Cortex of kidney (tissue), 1 donor: ENCODE measurements at places on chromosomes 3 and 15.

- no peak for DNase-seq
Measured at GRCh38 chr15:98596885-98597392, 51.4 kb upstream of the IGF1R start.

DNA sequence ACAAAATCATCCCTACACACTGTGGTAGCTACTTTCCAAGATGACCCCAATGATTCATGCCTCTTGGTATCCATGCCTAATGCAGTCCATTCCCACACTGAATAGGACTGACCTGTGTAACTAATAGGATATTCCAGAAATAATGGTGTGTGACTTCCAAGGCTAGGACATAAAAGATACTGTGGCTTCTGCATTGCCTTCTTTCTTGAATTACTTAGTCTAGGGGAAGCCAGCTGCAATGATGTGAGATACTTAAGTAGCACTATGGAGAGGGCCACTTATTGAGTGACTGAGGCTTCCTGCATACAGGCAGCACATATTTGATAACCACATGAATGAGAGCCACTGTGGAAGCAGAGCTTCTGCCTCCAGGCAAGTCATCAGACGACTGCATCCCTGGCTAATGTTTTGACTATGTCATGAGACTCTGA, 50.1 kb downstream of the NR1I2 start:
- DNase-seq: no peak

- DNase-seq: no peak
Measured at GRCh38 chr3:110193074-110193473, 855.7 kb upstream of the DPPA4 start.

DNA sequence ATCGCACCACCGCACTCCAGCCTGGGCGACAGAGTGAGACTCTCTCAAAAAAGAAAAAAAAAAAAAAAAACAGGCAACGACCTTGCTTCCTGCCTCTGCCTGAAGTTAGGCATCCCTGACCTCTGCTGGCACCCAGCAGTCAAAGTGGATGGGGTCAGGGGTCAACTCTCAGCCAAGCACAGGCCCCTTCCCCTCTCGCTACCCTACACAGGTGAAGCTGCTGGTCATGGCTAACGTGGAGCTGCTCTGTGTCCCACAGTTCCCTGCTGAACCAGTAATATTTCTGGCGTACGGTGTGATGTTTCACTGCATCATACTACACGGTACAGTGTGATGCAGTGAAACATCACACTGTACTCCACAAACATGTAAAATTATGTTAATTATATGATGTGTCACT, 13.9 kb upstream of the FRG2C start:
- DNase-seq: no peak

GRCh38 chr3:150620002-150620689, 17.0 kb downstream of the SELENOT start:
- DNase-seq: no peak

GRCh38 chr3:105553851-105554250, 187.1 kb downstream of the ALCAM start:
- no peak for DNase-seq

DNA sequence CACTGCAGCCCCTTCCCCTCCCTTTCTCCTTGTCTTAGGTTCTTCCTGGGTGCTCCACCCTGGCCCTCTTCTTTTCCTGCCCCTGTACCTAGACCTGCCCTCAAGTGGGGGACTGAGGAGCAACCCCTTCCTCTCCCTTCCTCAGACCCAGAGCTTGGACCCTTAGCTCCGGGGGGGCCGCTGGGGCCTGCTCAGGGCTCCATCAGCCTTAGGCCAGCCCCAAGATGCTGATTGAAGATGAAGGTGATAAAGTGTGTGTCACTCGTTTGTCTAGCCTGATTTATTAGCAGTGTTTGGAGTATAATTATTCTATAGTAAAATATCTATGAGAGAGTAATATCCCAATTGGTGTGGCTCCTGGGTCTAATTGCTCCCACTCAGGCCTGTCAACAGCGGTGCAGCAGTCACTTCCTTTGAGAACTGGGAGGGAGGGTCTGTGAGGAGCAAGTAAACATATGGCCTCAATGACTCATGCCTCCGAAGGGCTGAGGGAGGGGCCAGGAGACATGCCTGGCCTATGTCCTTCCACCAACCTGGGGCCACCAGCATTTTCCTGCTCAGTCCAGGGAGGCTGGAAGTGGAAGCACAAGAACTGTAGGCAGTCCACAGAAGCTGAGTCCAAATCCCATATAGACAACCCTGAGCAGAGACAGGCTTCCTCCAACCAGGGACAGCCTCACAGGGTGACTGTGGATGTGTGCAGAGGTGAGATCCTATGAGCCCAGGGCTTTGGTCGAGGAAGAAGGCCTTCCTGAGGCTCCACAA, 123.2 kb downstream of the DNAJB8 start:
- no peak for DNase-seq

DNA sequence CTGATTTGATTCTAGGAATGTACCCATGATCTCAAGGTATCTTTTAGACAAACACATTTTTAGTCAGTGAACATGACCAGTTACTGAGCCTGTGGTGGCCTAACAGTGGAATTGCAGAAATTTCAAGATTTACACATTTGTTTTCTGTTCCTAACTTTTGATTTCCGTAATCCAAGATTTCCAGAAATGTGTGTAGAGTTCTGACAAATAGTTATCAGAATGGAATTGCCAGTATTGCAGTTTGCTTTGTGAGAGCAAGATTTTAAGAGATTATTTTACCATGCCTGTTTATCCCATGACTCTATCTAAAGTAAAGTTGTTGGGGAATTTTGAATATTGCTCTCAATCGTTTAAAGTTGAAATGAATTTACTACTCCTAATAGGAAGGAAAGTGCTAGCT, 11.7 kb upstream of the UTS2B start:
- no peak for DNase-seq

DNA sequence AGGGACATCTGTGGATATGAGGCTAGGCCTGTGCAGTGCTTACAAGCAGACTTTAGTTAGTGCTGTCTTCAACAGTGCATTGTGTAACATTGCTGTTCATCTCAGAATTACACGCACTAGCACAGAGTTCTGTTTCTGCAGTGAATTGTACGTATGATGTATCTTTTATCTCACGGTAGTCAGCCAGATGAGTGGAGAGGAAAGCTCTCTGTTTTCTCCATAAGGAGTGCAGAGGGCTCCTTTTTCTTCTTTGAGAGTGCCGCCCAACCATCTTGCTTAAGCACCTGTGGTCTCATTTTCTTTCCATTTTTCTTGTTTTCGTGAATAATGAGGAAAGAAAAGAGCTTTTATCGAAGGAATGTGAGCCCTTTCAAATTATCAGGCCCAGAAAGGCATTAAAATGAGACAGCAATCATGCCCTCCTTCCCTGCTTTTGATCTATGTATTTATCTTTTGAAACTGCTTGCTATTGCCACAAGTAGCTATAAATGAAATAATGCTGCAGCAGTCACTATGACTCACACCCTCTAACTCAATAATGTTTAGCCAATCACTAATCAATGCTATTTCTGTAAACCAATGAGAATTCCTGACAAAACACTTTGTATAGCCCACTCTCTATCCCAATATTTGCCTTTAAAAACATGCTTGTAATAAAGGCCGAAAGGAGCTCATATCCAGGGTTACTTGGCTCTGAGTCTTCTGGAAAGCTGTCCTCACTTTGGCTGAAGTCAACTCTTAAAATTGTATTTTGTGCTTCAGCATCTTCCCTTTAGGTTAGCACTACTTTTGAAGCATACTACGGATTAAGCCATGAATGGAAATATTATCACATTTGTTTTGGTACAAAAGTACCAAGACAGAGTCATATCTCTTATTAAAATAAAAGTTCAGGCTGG, 226.0 kb upstream of the P2RY1 start:
- no peak for DNase-seq

DNA sequence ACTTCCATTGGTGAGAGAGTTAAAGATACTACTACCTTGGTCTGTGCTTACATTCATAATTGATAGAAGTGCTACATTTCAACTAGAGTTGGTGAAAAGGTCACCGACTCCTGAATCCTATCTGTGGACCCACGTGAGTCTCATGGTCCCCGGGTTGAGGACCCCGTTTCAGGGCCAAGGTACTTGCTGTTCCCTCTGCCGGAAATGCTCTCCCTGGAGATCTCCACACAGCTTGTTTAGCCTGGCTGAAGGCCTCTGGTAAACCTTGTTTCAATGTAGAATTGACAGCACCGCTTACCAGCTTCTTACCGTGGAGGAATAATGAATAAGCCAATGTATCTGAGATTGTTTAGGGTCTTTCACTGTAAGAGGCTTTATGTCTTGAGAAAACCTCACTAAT, 226.0 kb upstream of the GOLGA6L4 start:
- DNase-seq: no peak

DNA sequence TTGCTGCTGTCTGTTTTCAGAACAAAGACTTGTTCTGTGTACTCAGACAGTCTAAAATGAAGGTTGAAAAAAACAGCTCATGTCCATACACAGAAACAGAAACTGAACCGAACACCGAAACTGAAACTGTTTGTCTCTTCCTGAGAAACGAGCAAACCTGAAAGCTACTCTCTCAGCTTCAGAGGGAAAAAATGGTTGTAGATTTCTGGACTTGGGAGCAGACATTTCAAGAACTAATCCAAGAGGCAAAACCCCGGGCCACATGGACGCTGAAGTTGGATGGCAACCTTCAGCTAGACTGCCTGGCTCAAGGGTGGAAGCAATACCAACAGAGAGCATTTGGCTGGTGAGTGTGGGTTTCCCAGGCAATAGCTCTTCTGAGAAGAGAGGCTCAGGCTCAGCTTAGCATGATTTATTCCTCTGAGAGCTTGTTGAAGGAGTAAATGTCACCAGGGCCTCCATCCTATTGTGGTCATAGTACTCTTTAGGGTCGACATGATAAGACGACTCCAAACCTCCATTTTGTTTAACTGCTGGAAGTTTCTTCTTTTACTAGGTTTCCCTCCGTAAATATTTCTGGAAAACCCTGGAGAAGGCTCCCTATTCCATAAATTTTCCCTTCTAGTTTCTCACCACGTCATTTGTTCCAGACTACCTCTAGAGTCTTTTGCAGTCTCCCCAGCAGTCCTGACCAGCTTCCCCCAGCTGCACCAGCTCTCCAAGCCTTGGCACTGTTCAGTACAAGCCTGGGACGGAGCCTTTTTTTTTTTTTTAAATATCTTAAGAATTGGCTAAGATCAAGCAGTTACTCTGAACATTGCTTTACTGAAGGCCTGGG, at the start of gene RTP4:
TSS of gene RTP4 (plus strand) at position 135 of the 838 bp plus-strand sequence. CDS start at position 192, 57 bp downstream.
- no peak for DNase-seq

- no peak for DNase-seq
Measured at GRCh38 chr3:43259626-43260025, 26.7 kb upstream of the SNRK start.

GRCh38 chr3:110246796-110247376, 824.7 kb upstream of the NECTIN3 start:
- no peak for DNase-seq

- no peak for DNase-seq
Measured at GRCh38 chr15:78034495-78035191, 42.9 kb downstream of the TBC1D2B start.

- no peak for DNase-seq
Measured at GRCh38 chr3:133833880-133834620, 28.4 kb downstream of the SRPRB start.

GRCh38 chr3:103699228-103699627, 1264.4 kb downstream of the ZPLD1 start:
- no peak for DNase-seq

DNA sequence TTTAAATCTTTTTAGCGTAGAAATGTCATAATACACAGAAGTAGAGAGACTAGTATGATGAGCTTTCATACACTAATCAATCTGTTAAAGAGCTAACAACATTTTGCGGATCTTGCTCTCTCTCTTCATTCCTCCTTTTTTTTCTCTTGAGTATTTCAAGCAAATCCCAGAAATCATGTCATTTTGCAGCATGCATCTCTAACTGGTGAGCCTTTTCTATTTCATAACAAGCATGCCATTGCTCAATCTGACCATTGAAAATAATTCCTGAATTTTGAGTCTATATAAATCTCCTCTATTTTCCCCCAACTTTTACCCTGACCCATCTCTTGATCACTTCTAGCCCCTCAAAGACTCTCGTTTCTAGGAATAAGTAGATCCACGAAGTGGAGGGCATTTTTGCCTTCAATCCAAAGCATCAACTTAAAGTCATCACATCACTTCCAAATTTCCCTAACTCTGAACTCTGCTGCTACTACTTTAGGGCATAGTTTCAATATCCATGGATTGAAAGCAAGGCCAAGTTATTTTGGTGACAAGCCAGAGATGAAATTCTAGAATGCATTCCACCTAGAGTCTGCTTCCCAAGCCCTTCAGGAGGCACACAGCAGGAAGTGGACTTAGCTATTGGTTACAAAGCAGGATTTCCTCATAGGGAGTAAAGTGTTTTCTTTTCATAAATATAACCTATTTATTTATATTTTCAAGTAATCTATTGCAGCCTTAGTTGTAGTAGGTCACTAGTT, 253.5 kb upstream of the ZPLD1 start:
- DNase-seq: no peak

DNA sequence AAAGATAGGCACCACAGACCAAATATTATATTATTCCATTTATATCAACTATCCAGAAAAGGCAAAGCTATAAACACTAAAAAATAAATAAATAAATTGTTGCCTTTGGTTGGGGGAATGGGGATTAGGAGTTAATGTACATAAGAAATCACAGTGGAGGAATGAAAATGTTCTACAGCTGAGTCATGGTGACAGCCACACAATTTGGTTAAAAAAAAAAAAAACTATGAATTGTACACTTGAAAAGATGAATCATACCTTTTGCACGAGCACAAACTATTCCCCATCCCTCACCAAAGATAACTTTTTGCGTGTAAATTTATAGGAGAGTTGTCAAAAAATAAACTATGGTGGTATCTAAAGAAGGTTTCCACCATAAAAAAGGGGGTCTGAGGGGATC, 103.2 kb downstream of the TBC1D5 start:
- no peak for DNase-seq

DNA sequence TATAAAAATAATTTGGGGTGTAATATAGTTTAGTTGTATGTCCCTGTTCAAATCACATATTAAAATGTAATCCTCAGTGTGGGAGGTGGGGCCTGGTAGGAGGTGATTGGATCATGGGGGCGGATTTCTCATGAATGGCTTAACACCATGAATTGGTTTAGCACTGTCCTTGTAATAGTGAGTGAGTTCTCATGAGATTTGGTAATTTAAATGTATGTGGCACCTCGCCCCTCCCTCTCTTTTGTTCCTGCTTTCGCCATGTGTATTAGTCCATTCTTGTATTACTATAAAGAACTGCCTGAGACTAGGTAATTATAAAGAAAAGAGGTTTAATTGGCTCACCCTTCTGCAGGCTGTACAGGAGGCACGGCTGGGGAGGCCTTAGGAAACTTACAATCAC, 83.9 kb downstream of the ANXA2 start:
- no peak for DNase-seq

DNA sequence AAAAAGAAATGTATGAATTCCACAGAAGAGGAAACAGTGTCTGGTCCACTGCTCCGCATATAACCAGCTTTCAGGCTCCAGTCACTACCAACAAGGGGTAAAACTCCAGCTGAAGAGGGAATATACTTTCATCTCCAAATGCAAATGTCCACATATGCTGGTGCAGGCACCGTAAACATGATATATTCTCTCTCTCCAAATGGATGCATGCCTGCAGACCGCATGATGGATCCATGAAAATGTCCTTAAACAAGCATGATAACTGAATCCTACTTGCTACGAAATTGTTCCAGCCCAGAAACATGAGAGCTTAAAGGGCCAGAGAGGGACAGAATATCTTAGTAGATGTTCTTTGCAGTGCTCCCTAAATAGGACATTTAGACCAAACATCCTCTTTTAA, 150.3 kb upstream of the FEZF2 start:
- no peak for DNase-seq
